KBM-7 (cell line): ENCODE measurements at places on chromosomes 6 and 20.
A peak's percentile ranks its signal among the peaks of the same experiment; 100 is the strongest.

GRCh38 chr6:35728683-35729678, 7.9 kb upstream of the ARMC12 start:
- DNase-seq = no peak

GRCh38 chr6:27616328-27617045, 143.6 kb upstream of the ZNF184 start:
- DNase-seq = no peak

- no peak for DNase-seq
These were observed 13.8 kb upstream of the TCP11 start for GRCh38 chr6:35154947-35155346.

DNA sequence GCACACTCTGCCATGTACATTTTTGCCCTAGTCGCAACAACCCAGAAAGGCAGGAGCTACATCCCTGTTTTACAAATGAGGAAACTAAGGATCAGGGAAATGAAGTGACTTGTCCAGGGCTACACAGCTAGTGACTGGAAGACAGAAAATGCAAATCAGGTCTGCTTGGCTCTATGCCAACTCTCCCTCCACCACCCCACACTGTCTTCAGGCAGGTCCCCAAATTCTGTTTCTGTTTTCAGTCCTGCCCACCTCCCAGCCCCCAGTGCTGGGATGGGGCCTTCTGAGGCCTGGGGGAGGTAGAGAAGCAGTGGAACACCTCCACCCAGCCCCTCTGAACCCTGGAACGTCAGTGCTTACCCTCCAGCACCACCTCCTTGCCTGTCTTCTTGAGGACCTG, 5.1 kb downstream of the SNTA1 start:
- DNase-seq = no peak

DNA sequence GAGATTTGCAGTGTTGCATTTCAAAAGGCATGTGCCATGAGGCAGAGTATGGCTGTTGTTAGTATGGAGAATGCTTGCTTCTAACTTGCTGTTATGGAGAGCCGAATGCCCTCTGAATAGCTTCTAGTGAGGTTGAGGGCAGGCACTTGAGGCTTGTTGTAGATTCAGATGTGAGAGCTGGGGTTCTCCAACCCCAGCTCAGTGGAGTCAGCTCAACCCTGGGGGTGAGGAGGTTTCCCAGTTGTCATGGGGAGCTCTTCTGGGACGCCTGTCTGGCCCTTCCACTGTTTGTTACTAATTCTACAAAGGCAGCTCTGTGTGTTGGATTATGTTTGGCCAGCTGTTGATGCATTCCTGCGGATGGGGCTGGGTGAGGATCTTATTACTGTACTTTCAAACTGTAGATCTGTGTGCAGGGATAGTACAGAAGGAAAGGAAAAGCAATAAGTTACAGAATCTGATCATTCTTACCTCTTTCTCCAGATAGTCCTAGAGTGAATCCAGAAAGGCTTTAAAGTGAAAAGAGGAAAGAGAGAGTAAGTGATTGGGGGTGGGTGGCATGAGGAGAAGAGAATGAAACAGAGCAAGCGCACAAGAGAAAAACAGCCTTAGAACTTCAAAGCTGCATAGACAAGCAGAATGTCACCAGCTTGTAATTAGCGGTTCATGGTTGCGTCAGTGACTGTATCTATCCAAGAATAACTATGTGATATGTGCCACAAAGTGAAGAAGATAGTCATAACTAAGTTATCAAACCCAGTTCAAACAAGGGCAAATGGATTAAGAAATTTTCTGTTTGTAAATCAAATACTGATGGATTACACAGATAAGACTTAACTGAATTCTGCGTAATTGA, 148.7 kb downstream of the PRL start:
- no peak for DNase-seq

GRCh38 chr6:110529355-110529754, 52.9 kb upstream of the SLC22A16 start:
- peak; percentile 57 for DNase-seq

DNA sequence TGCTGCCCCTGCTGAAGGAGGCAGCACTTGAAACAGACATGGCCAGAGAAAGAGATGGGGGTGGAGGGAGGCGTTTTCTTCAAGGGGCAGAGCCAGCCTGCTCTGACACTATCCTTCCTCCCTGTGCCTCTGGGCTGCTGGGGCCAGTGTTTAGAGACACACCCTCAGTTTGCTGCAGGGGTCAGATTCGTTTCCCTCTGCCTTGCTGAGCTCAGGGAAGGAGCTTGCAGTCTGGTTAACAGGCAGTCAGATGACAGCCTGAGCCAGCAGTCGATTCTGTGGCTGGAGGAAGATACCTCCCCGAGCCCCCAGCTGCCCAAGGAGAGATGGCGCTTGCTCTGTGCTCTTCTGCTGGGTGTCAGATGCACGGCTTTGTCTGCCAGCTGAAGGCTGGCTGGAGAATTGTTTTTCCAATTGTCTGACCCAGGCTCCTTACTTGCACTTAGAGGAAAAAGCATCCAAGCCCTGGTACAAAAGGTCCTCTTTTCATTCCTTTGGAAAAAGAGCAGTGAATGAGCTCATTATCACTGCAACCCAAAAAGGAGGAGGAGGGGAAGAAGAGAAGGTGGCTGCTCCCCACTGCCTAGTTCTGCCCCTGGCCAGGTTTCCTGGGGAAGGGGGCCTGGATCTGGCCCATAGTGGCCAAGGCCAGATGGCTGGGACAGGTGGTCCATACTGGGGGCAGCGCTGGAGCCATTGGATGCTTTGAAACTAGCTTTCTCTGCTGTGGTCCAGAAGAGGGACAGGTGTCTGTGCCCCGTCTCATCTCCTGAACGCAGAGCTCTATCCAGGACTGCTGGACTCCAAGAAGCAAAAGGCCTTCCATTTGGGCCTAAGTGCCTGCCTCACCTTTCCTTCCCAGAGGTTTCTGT, 88.2 kb downstream of the TCP11 start:
- peak; percentile 69 for DNase-seq

DNA sequence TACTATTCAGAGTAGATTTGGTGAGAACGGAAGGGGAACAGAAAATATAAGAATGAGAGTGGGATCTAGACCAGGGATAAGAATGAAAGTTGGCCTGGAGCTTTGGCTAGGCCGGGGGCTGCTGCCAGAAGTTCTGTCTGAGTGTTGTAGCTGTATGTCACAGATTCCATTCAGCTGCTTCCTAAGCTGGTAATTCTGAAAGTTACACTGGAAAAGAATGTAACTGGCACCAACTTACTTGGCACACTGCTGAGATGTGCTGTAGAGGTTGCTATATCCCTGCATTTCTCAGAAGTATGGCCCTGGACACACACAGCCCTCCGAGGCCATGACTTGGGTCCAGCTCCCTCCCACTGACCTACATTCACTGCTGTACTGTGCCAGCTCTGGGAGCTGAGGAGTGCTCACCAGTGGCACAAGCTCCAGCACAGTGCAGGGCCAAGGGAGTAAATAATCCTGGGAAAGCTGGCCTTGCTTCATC, 25.8 kb upstream of the TMEM217 start:
- no peak for DNase-seq
